Muscle of back (tissue), 13 donors: ENCODE measurements at places on chromosomes 3 and 15. TPM values are rescaled to one million over a fixed set of nuclear protein-coding genes. Genes with fewer than 3 reads are reported as not detected.
A peak's percentile ranks its signal among the peaks of the same experiment; 100 is the strongest.

Gene SCN11A
- polyA plus RNA-seq: 1.3 TPM

Gene PPCDC
- polyA plus RNA-seq: 8.5 TPM

Gene PRR20G
- polyA plus RNA-seq: not detected

Gene PBRM1
- polyA plus RNA-seq: 42.4 TPM

Gene IGSF11
- 2.1 TPM for polyA plus RNA-seq

Gene KY
- polyA plus RNA-seq: 71.1 TPM

Gene CAND2
- polyA plus RNA-seq: 42.5 TPM

Gene SERPINI2
- polyA plus RNA-seq: not detected

- no peak for DNase-seq
These were observed 31.9 kb downstream of the STARD5 start for GRCh38 chr15:81291916-81292522.

DNA sequence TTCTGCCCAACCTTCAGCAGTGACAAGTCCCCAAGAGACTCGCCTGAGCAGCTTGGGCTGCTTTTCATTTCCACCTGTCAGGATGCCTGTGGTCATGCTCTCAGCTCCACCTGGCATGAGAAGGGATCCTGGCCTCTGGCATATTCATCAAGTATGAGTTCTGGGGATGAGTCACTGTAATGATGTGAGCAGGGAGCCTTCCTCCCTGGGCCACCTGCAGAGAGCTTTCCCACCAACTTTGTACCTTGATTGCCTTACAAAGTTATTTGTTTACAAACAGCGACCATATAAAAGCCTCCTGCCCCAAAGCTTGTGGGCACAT, 3.5 kb downstream of the MYD88 start:
- no peak for DNase-seq

DNA sequence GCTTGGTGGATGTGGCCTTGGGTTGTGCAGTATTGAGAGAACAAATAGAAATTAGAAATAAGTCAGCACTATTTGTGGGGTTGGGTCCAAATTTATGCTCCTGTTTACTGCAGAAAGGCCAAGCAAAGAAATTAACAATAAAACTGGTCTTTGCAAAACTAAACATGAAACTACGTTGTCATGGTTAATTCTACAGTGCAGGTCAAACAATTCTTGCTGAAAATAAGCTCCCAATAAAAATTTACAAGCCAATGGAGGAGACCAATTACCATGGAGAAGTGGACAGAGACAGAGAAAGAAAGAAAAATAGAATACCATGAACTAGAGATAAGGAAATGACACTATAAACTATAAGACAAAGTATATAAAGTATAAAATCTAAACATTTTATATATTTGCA, 101.3 kb downstream of the CDIN1 start:
- no peak for DNase-seq

- DNase-seq: no peak
These were observed 460.3 kb upstream of the PROK2 start for GRCh38 chr3:72245183-72245811.

DNA sequence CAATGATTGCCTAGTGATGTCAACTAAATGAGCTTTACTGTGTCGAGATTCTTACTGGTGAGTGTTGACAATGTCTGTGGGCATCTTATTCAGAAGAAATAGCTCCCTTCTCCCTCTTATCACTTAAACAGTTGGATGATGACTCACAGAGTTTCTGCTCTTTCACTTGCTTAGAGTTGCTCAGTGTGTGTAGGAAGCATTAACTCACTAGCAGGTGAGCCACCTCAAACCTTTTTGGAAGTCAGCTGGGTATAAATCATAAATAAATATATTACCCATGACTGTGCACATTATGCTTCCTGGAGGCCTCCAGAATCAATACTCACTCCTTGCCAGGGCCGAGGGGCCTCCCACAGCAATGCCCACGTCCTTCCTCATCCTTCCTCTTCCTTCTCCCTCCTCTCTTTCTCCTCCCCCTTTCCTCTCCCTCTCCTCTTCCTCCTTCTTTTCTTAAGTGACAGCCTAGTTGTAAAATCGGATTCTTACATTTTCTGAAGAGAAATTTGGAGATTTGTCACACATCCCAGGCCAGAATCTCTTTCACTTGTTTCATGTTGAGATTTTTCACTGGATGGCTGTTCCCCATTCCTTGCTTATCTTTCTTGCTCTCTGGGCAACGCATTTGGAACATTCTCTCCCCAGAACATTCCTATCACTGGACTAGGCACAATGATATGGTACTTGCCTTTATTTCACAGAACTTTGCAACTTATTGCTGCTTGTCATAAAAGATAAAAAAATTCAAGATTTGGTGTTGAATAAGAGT, 17.5 kb downstream of the SHC4 start:
- no peak for DNase-seq

DNA sequence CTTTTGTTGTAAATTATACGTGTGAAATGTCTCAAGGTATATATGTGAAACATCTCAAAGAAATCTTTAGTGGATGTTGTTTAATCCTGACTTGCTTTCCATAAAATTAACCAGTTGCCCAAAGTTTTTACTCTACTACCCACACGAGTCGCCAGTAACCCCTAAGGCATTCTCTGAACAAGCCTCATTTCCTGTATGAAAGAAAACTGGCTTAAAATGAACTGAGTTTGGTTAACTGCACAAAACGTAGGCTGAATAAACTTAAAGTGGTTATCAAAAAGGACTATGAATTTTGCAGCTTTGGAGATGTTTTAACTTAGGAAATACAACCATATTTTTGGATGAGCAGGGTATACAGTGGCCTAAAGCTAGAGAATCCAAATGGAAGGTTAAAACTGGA, 2.7 kb upstream of the APPL1 start:
- DNase-seq: no peak

DNA sequence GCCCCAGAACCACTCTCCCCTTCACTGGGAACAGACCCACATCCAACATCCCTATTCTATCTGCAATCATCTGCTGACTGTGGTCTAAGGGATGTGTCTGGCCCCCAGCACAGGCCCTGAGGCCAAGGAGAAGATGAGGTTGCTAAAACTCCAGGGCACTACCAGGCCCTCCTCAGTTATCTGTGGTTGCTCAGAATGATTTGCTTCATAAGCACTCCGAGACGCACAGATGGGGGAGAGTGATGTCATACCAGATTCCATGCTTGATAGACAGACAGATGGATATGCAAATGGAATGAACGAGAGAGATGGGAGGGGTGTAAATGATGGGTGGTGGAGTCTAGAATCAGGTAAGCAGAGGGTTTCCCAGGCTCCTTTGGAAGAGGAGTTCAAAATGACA, 57.8 kb downstream of the CEMIP start:
- DNase-seq: no peak

- DNase-seq: no peak
These were observed 3.5 kb downstream of the KCNMB3 start for GRCh38 chr3:179247289-179248015.

GRCh38 chr15:71245588-71245987, 130.3 kb downstream of the THSD4 start:
- DNase-seq: no peak

DNA sequence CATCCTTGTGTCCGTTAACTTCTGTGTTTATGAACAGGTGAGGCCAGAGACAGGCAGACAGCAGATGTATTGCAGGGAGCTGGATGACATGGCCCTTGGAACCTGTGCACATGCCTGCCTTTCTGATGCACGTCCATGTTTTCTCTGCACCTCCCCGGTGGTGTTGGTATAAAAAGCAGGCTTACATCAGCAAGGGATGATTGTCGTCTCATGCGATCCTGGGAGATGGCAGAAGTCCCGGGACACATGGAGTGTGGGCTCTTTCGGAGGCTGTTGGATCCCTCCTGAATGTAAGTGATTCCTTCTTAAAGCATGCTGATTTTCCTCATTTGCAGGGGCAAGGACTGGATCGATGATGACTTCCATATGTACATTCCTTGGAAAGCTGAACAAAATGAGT, 134.8 kb downstream of the SNRPN start:
- no peak for DNase-seq

DNA sequence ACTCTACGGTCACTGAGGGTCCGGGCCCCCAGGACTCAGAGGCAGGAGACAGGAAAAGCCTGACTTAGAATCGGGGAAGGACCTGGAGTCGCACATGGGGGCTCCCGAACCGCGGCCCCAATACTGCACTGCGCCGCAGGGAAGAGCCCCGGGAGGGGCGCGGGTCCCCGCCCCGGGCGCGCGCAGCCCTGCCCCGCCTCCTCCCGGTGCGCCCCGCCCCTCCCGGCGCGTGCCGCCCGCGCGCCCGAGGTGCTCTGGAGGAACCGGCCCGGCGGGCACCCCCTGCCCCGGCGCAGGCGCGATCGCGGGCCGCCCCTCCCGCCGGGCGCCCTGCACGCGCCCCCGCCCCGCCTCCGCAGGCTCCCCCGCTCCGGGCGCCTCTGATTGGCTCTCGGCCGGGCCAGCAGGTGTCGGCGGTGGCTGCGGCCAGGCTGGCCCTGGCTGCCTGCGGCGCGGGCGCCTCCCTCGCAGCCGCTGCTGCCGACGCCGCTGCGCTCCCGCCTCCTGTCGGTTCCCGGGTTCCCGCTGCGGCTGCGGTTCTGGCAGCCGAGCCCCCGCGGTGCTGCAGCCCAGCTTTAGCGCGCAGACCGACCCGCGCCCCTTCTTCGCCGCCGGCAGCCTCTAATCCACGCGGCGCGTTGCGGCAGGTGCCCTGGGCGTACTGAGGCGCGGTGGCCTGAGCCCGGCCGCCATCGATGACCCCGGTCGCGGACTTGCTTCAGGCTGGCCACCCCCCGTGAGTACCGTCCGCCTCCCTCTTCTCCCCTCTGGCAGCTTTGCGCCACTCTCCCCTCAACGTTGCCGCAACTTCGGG, at the start of gene MYRIP:
Gene MYRIP (plus strand): TSS at position 429 of the 814 bp plus-strand sequence. CDS start 91,208 bp downstream, outside the sequence.
- DNase-seq: peak; percentile 44

DNA sequence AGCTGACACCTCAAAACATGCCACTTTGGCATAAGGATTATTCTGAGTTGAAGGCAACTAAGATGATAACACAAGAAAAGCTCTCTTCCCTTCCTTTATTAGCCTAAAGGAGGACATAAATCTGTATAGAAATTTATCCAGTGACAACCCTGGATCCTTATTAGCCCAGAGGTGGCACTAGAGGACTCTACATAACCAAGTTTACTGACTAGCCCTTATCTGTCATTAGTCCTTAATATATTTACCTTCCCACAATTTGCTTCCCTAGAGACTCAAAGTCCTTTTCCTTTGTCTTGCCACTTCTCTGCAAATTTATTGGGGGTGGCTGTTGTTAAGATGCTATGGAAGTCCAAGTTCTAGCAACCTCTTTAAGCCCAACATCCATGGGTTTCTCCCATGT, 26.7 kb downstream of the CEP70 start:
- DNase-seq: no peak

DNA sequence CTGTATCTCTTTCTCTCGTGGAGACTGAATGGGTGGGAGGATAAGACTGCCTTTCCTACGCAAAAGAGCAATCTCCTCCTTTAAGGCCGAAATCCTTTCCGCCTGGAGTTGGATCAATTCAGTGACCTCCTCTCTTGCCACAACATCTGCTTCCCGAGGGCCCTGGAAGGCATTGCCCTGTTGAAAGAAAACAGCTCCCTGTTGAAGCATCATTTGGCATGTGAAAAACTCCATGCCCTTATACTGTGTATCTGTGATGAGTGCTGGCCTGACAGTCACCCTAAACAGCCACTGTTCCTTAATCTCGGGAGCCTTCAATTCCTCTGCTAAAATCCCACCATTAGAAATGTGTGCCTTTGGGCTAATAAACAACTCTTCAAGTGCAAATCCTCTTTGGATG, 80.2 kb downstream of the BOC start:
- no peak for DNase-seq

GRCh38 chr3:180401226-180401625, 200.7 kb upstream of the TTC14 start:
- DNase-seq: no peak

DNA sequence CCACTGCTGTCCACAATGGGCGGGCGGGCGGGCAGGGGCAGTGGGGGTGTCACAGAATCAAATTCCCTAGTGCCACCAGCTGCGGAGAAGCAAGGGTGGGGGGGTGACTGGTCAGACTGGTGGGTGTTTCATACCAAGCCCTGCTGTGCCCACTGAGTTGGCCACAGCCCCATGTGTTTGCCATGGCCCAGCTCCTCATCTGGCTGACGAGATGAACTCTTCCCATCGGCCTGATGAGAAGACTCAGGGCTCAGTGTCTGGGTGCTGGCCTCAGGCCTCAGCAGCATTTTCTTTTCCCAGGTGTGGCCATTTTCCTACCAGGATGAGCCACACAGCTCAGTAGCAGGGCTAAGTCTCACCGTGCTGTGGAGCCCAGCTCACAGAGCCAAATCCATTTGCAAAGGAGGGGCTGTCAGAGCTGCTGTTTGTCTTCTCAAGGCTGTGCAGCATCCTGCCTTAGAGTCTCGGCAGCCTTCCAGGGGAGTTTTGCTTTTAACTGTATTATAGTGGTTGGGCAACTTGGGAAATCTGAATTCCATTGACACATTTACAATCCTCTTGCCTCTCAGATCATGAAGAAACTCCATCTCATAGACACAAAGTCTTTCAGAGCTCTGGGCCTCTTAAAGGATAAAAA, 176.8 kb downstream of the ABHD5 start:
- peak; percentile 61 for DNase-seq

DNA sequence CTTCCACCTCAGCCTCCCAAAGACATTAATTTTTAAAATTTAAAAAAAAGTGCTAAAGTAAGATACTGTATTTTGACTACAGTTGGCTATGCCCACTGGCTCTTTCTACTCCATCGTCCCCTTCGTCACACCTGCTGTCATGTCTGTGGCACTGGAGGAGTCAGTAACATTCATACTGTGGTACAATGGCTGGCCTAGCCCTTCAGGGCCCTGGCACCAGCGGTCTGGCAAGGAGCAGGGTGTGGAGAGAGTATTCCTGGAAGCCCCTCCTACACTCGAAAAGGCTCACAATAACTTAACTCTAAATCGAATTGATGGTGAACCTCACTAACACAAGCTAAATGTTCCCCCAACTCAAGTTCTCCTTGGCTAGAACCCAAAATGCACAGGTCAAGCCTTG, 89.7 kb upstream of the RASGRF1 start:
- DNase-seq: no peak

GRCh38 chr3:190491533-190492054, 22.3 kb upstream of the IL1RAP start:
- DNase-seq: no peak

- DNase-seq: no peak
These were observed 8.8 kb upstream of the IQGAP1 start for GRCh38 chr15:90379263-90379662.

DNA sequence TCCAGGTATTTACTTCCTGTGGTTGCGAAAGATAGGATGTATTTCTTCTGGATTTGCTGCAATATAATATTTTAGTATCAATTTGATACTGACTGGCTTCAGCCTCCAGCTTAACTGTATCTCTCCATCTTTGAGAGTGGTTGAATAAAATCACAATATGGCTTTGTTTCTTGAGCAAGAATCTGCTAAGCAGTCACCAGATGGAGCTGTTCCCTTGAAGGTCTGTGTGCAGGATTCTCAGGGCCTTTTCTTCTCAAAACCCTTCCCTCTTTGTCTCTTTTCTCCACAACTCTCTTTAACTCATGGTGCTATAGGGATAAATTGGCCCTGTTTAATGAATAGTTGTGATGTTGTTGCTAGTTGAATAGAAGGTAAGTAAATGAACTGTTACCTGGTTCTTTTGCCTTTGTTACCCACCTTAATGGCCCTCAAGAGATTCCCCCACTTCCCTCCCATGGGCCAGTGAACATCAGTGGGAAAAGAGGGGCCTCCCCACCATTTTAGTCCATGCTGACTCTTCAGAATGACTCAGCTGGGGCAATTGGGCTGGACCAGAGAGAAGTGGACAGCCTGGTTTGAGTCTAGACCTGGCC, 34.8 kb upstream of the RAB6B start:
- DNase-seq: peak; percentile 83
